ENCODE measurements at places on chromosomes 13 and 19.

GRCh38 chr13:93326234-93326811 lies 99.7 kb downstream of the GPC6 start:
- H3K27ac ChIP-seq = no peak overlapping the region
- DNase-seq = no peak
- no peaks in the 10 kb centered on the region for H3K4me1 ChIP-seq
- no peak overlapping the region for H3K4me3 ChIP-seq
- H3K36me3 ChIP-seq = no peaks in the 10 kb centered on the region

GRCh38 chr19:29842471-29843179 lies 30.8 kb downstream of the CCNE1 start:
- no peak overlapping the region for H3K27ac ChIP-seq
- peaks cover 25% of the 10 kb centered on the region for H3K27me3 ChIP-seq
- H3K4me3 ChIP-seq = no peak overlapping the region
- H3K36me3 ChIP-seq = no peaks in the 10 kb centered on the region

DNA sequence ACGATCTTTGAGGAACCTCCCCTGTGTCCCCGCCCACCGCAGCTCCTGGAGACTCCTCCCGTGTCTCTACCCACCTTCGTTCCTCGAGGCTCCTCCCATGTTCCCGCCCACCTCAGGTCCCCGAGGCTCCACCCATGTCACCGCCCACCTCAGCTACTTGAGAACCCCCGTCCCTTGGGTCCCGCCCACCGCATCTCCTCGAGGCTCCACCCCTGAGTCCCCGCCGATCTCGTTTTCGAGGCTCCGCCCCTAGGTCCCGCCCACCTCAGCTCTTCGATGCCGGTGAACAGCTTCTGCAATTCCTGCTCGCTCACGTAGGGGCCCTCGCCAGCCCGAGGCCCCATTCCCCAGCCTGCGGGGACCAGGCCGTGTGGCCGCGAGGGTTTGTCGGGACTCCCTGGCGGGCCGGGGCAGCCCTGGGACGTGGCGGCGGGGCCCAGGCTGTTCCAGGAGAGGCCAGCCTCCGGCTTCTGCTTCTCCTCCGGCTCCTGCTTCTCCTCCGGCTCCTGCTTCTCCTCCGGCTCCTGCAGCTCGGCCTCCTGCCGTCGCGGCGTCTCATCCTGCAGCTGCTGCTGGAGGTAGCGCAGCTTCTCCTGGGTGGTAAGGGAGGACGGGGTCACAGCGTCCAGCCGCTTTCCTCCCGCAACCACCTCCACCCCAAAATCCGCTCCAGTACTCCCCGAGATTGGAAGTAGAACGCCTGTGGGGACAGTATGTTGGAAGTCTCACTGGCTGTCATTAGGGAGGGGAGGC lies 16.7 kb downstream of the TSKS start:
- H3K4me3 ChIP-seq = no peak overlapping the region
- no peaks in the 10 kb centered on the region for H3K36me3 ChIP-seq
- H3K27me3 ChIP-seq = no peaks in the 10 kb centered on the region
- peak; percentile 65 for DNase-seq

DNA sequence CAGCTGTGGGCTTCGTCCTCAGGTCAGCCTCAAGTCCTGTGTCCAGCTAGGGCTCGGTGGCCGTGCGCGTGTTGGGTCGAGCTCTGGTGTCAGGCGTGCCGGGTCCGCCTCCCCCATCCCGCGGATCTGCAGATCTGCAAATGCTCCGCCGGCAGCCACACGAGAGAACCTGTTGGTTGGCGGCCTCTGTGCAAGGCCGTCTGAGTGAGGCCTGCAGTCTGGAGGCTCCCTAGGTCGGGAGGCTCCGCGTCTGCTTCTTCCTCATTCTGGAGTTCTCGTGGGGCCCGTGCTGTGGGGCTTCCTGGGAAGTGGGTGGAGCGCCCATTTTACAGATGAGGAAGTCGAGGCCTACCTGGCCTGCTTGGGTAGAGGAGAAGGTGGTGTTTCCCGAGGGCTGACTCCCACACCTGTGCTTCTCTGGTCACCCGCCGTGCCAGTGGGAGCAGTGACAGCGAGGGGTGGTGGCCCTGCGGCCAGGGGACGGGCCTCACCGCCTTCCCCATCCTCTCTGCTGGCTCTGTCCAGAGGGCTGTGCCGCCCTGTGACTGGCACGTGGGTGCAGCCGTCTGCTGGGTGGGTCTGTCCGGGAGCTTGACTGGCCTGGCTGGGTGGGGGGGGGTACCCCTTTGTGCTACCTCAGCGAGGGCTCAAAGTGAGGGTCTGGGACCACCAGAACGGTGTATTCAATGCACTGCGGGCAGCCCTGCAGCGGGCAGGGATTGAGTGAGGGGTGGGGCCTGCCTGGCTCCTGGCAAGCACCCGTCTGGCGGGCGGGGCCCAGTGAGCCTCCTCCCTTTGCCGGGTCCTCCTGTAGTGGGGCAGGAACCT lies 3.3 kb downstream of the CSNK1G2 start:
- H3K4me1 ChIP-seq = peaks cover 65% of the 10 kb centered on the region
- no peaks in the 10 kb centered on the region for H3K36me3 ChIP-seq
- DNase-seq = no peak

GRCh38 chr19:54390942-54391577 lies 24.2 kb upstream of the TTYH1 start:
- no peak overlapping the region for H3K4me3 ChIP-seq
- H3K4me1 ChIP-seq = peaks cover 32% of the 10 kb centered on the region
- no peak overlapping the region for H3K27ac ChIP-seq

DNA sequence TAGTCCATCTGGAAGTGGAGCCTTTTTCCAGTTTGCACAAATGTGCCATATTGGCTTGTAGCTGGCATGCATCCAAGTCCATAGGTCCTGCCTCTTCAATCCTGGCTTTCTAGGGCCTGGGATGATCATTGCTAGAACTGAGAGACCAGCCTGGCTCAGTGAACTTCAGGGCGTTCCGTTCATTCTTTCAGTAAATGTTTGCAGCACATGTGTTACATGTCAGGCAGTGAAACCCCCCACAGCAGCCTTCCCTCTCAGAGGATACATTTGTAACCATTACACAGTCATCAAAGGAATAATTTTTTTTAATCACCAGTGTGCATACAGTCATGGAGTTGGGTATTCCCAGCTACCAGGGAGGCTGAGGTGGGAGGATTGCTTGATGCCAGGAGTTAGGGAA lies 9.7 kb downstream of the FUT2 start:
- DNase-seq = no peak
- peaks cover 4% of the 10 kb centered on the region for H3K27me3 ChIP-seq
- H3K27ac ChIP-seq = no peak overlapping the region
- H3K36me3 ChIP-seq = peaks cover 6% of the 10 kb centered on the region
- no peaks in the 10 kb centered on the region for H3K4me1 ChIP-seq

- no peak for DNase-seq
- no peaks in the 10 kb centered on the region for H3K4me1 ChIP-seq
- H3K4me3 ChIP-seq = no peak overlapping the region
- H3K27ac ChIP-seq = no peak overlapping the region
Observed at GRCh38 chr19:44912854-44913253, 1.6 kb upstream of the APOC1 start.

DNA sequence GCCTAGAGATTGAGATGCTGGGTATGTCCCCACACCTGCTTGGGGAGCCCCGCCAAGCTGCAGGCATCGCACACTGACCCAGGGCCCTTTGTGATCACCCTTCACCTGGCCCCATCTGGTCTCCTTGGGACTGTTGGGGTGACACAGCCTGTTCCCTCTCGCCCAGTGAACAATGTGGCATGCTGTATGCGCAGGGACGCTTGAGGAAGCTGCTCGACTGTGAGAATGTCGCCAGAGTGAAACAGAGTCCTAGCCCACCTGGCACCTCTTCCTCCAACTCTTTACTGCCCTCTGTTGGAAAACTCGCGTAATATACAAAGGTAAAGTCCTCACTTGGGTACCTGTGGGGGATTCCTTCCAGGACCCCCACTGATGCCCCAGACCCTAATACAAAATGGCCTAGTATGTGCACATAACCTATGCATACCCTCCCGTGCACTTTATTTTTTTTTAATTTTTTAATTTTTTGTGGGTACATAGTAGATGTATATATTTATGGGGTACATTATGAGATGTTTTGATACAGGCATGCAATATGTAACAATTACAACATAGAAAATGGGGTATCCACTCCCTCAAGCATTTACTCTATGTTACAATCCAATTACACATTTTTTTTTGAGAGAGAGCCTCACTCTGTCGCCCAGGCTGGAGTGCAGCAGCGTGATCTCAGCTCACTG lies 9.0 kb downstream of the BLOC1S3 start:
- H3K36me3 ChIP-seq = no peaks in the 10 kb centered on the region
- H3K4me1 ChIP-seq = no peaks in the 10 kb centered on the region
- no peak overlapping the region for H3K4me3 ChIP-seq
- no peak for DNase-seq
- H3K27me3 ChIP-seq = no peaks in the 10 kb centered on the region

DNA sequence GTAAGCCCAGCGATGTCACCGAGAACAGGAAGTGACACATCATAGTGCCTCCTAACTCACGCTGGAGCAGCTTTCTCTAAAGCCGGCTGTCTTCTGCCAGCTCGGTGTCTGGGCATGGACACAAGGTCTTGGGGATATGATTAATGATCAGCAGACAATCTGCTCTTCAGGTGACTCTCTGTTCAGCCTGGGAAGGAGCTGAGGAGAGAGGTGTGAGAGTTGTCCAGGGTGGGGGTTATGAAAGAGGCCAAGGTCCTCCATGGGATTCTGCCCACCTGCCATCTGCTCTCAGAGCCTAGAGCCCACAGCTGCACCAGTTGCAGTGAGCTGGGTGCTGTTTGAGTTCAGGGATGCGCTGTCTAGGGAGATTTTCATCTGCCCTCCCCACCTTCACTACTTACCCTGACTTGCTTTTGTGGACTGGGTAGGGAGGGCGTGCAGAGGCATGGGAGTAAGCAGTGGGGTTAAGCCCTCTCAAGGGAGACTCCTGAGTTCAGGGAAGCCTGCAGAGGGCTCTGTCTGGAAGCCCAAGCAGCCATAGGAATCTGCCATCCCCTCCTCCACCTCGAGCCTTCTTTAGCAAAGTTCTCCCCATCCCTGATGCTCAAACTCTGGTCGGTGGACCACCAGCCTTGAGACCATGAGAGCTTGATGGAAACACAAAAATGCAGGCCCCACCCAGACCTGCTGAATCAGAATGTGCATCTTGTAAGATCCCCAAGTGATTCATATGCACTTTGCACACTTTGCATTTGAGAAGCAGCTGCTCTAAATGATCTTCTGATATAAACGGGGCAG lies 539.7 kb downstream of the RFC3 start:
- H3K27me3 ChIP-seq = no peaks in the 10 kb centered on the region
- no peak overlapping the region for H3K27ac ChIP-seq
- DNase-seq = no peak
- H3K4me1 ChIP-seq = no peaks in the 10 kb centered on the region
- H3K36me3 ChIP-seq = no peaks in the 10 kb centered on the region

DNA sequence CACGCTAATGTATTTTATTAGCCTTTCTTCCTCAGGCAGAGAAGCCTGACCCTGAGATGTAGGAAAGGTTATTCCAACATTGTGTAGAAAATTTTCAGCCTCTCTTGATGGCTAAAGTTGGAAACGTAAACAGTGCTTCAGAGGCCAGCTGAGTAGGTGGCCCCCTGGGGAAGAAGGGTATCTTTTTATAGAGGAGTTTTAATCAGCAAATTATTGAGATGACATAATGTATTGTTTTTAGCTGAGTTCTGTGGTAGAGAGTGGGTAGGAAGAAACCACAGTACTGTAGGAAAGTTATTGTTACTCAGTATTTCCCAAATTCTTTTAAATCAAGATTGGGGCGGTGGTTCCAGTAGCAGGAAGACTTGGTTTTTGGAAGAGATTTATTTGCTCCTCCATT lies 268.8 kb downstream of the DLEU7 start:
- H3K4me3 ChIP-seq = no peak overlapping the region
- no peak for DNase-seq
- H3K4me1 ChIP-seq = no peaks in the 10 kb centered on the region
- H3K27ac ChIP-seq = no peak overlapping the region
- H3K36me3 ChIP-seq = no peaks in the 10 kb centered on the region

GRCh38 chr13:35787937-35788336 lies 311.4 kb upstream of the MAB21L1 start:
- no peaks in the 10 kb centered on the region for H3K27me3 ChIP-seq
- no peak for DNase-seq
- no peaks in the 10 kb centered on the region for H3K4me1 ChIP-seq
- H3K27ac ChIP-seq = no peak overlapping the region
- H3K36me3 ChIP-seq = no peaks in the 10 kb centered on the region

DNA sequence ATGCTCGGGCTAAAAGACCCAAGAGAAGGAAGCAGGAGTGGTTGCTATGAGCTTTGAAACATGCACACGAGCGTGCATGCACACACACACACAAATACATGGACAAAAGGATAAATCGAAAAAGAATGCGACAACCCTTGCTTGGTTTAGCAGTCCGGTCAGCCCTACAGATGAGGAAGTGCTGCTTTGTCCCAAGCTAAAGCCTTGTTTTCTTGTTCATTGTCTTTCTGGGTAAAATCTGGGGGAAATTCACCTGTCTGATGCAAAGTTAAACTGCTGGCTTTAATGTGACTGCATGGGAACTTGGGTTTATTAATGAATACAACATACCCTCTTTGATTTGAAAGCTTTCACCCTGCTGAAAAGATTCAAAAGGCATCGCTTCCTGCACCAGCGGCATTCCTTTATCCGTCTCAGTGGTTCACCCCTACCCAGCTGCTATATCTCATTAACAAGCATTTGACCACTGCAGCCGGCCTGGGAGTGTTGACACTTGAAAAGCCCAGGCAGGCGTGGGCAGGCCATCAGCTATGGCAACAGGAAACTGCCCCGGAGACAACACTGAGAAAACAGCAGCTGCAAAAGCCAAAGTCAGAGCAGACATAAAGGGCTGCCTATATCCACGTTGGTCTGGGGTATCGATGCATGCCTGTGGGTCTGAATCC lies 301.7 kb downstream of the NDFIP2 start:
- H3K27me3 ChIP-seq = no peaks in the 10 kb centered on the region
- no peak overlapping the region for H3K4me3 ChIP-seq
- DNase-seq = no peak
- H3K27ac ChIP-seq = no peak overlapping the region

GRCh38 chr13:44843403-44843802 lies 145.9 kb downstream of the NUFIP1 start:
- no peaks in the 10 kb centered on the region for H3K36me3 ChIP-seq
- H3K27ac ChIP-seq = no peak overlapping the region
- H3K27me3 ChIP-seq = no peaks in the 10 kb centered on the region
- no peak overlapping the region for H3K4me3 ChIP-seq
- no peaks in the 10 kb centered on the region for H3K4me1 ChIP-seq

Data from T-cell (primary cell).